Stimulated activated CD8-positive, alpha-beta memory T cell treated with anti-CD3 and anti-CD28 coated beads, Interleukin-4, amount 100 ng/mL, for 1 hour (primary cell): ENCODE measurements at places on chromosomes 2 and 18.

DNA sequence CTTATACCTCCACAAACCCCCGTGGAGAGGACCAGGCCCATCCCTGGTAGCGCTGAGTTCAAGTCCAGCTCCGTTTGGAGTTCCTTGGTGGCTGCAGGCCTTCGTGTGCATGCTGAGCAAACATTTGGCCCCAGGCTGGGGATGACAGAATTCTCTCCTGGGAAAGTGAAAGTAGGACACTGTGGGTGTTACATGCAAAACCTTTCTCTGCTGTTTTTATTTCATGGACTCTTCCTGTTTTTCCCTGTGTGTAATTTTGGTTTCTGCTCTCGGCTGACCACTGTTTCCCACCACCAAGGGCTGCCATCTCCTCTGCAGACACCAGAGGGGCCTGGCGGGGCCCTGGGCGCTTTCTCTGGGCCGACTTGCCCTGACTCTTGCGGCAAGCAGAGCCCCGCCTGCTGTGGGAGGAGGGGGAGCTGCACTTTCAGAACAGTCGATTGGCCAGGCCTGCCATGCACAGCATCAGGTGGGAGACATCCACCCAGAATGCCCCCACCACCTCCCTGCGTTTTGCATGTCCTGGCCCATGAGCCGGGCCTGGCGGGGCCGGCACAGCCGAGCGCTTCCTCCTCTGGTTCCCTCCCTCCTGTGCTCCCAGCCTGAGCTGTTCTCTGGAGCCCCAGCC is 102.4 kb downstream of the CABLES1 start:
- no peak for DNase-seq

GRCh38 chr18:45312555-45313126 is 302.6 kb upstream of the SLC14A2 start:
- DNase-seq, result no peak

DNA sequence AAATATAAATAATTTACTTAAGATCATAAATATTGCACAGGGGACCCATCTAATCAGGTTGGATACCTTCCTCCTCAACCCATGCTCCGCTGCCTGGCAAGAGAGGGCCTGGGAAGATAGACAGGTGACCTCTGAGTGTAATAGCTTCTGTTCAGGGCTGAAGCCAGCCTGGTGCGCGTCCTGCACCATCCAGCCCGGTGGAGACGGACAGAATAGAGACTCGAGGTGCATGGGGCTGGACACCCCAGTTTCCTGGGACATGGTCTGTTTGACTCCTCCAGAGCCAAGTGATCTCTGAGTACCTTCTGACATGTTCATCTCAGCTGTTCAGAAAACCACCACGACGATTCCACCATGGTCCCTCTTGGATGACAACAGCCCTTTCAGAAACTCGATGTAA is 209.3 kb upstream of the MYT1L start:
- DNase-seq, result no peak

DNA sequence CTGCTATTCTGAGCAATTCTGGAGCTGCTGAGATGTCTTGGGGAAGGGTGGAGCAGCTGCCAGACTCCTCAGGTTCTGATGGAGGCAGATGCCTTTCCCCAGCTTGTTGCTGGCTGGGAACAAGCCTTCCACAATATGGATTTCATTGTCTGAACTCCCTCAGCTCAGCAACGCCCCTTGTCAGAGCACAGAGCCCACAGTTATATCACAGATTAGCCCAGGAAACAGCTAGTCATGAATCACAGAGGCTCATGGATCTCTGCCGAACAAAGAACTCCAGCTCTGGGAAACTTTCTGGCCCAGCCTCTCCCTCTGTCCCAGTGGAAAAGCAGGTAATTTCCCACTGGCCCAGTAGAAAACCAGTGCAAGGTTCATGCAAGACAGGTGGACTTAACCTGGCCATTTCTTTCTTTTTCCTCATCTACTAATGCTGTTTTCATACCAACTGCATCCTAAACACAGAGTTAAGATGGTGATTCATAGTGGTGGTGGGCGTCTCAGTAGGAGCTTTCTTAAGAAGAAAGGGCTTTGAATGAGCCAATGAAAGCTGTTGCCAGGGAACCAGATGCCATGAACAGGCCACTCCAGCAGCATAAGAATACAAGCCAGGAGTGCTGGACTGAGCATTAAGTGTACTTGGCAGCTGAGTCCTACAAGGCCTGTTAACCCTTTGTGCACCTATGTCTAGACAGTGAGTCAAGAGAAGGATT is 8.7 kb upstream of the KIAA2012 start:
- DNase-seq, result no peak

- DNase-seq, result no peak
Observed at GRCh38 chr2:120693121-120693520, 42.5 kb upstream of the GLI2 start.

DNA sequence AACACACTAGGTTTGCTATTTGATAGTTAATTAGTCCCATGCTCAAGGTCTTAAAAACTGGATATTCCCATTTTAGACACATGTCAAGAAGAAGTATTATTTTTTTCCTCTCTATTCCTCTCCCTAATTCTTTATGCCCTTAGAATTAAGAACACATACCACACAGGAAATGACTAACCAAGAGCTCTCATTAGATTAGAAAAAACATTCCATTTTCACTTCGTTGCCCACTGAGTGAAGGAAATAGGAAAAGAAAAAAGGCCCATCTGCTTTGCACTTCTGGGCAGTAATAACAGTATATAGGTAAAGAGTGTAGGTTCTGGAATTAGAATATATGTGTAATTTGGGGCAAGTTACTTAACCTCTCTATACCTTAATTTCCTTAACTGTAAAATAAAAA is 26.9 kb downstream of the ACADL start:
- DNase-seq, result no peak

DNA sequence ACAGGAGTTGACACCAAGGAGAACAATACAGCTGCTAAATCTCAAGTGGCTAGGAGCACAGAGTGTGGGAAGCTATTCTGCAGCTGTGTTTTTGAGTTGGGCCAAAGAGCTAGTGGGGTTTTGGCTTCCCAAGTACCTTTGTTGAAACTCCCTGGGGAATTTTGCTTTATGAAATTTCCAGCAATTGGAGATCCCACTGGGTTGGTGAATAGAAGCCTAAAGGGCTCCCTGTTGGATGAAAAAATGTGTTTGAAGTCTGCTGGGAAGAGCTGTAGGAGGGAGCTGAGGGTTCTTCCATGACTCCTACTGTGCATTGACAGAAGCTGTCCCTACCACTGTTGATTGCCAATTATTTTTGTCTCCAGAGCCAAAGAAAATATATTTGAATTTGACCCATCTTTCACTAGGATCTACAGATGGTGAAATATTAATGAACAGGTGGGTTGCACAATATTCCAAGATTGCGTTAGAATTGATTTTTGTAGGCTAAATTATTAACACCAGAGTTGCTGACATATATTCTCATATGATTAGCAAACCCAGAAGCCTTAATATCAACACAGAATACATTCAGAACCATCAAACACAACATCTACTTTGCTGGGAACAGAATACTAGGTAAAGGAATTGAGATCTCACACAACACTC is 95.4 kb upstream of the CYP1B1 start:
- no peak for DNase-seq

DNA sequence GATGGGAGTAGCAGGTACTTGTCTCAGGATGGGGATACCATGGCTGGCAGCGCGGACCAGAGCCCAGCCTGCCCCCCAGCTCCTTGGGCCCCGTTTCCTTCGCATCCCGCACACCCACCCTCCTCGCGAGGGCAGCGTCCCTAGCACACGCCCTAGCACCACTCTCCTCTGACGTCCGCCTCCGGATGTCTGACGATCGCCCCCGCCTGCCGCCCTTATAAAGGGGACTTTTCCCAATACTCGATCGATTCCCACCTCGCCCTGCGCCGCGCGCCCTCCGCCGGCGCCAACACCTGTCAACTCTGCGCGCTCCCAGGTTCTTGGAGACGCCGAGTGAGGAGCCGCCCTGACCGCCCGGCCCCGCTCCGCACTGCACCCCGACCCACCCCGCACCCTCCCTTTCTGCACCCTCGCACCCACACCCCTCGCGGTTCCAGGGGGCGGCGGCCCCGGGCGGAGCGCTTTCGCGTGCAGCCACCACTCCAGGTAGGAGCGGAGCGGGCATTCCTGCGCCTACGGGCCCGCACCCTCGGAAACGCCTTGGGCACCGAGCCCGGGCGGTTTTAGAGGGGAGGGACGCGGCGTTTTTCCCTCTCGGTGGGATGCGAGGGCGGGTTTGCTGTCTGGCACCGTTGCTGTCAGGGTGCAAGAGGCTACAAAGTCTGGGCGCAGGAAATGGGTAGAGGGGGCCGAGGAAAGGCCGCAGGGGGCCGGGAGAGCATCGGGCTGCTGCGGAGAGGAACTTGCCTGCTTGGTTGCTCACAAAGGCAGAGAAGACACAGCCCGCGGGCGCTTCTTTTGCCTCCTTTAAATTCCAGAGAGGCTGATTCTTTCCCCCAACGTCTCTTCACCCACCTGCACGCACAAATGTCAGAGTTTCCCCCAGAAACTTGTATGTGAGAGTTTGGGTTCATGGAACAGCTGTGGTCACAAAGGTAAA is at the start of gene SLC5A7:
Gene SLC5A7 (plus strand): TSS at position 247 of the 940 bp plus-strand sequence. CDS start 1,632 bp downstream, outside the sequence.
- no peak for DNase-seq

DNA sequence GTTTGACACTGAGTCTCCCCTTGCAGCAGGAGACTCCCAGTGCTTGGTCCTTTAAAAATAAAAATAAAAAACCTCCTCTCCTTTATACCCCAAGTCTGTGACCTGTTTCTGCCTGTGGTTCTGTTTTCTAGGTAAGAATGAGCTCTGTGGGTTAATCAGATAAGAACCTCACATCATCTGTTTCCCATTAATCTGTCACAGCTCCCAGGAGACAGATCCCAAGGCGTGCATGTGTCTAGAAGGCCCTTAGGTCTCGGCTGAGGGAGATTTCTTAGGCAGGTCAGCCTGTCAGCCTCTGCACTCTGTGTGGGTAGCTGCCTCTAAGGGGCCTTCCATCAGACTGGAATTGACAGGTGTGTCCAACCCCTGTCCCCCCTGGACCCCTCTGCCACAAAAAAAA is 80.7 kb downstream of the FHOD3 start:
- DNase-seq, result no peak

GRCh38 chr2:212842544-212843185 is 304.1 kb upstream of the ERBB4 start:
- DNase-seq, result no peak

- no peak for DNase-seq
Observed at GRCh38 chr2:224802407-224802806, 86.2 kb upstream of the CCDC195 start.

DNA sequence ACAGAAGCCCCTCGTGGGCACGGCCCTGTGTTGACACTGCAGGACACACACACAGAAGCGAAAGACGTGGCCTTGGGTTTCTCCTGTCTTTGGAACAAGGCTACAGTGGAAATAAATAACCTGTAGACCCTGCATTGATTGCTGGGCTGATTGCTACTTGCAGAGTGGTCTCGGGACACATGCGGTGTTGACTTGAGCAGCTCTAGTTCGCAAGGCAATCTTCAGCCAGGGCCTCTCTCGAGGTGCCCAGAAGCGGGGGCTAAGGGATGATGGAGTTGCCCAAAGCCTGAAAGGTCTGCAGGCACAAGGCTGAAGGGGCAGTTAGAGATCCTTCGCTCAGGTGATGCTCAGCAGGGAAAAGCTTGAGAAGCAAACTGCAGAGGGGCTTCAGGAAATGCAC is 180.3 kb downstream of the SEPTIN10 start:
- DNase-seq, result no peak

- no peak for DNase-seq
Observed at GRCh38 chr2:5617796-5618195, 74.4 kb upstream of the SOX11 start.

GRCh38 chr2:241795021-241795999 is 13.7 kb upstream of the NEU4 start:
- no peak for DNase-seq

DNA sequence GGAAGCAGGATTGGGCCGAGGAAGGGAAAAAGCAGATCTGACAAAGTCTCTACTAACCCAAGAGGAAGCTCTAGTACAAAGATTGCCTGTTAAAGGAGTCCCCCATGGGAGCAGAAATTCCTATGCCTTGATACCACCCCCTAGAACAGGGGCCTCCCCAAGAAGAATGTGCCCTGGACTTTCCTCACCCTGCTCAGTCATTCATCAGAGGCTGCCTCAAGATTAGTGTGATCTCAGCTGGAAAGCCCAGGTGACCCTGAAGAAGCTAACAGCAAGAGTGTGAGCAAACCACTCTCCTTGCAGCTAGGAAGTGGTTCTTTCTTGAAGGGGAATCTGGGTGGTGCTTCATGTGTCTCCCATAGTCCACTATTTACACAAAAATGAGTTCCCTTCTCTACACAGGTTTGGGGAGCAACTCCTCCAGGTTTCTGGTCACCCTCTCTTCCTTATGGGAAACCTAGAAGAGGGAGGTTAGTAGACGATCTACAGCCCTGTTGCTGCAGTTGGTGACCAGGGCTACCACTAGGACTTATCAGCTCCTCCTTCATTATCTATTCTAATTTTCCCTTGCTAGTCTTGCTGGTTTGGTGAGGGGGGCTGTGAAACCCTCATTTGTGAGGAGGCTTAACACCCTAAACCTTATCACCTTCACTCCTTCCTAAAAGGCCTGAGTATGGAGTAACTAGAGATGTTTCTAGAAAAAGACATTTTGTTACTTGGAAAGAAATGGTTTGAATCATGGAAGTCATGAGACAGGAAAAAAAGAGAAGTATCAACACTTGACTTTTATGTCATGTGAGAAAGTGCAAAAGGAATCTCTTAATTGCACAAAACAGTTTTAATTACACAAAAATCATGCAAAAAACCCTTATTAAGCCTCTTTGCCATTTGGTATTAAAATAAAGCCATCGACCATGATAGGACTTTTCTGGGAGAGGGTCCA is 2.9 kb upstream of the WDR7 start:
- DNase-seq, result no peak

- DNase-seq, result no peak
Observed at GRCh38 chr2:241197947-241198346, 9.5 kb downstream of the ANO7 start.

DNA sequence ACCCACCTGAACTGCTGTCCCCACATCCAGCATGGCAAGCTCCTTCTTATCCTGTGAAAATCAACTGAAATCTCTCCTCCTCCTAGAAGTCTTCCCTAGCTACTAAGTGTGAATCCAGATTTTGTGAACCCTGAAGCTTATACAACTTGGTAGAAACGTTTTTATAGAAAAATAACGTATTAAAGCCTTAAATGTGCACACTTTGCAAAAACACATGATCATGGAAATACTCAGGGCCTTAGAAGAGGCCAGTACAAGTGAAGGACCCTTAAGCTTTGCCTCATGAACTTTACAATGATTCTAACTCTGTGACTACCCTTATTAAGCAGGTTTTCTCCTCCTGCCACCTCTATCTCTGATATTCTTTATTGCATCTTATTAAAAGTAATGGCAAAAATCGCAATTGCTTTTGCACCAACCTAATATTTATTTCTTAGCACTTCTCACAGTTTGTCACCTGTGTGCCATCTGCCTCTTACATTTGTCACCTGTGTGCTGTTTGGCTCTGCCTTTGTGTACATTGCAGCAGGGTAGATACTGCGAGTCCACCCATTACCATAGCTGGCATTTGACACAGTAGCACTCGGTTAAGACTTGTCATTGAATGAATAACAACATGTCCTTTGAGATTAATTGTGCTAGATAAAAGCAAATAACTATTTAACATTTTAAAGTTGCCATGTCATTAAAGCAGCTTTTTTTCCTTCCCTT is 42.2 kb downstream of the FRZB start:
- no peak for DNase-seq

- DNase-seq, result no peak
Observed at GRCh38 chr2:29281086-29281915, 166.1 kb downstream of the CLIP4 start.
